ENCODE measurements at places on chromosomes 11 and 22. TPM values are rescaled to one million over a fixed set of nuclear protein-coding genes. Genes with fewer than 3 reads are reported as not detected.

Gene OR5P2
- polyA plus RNA-seq = not detected

Gene GSC2
- not detected for polyA plus RNA-seq

Gene HEPACAM
- polyA plus RNA-seq = not detected

Gene OR2AG2
- polyA plus RNA-seq = not detected

Gene RFPL3
- polyA plus RNA-seq = not detected

Gene FERMT3
- 149 TPM for polyA plus RNA-seq

Gene MIOX
- polyA plus RNA-seq = not detected

Gene KREMEN1
- polyA plus RNA-seq = not detected

Gene CHRM1
- polyA plus RNA-seq = not detected

Gene SLC5A4
- not detected for polyA plus RNA-seq

Gene MS4A12
- polyA plus RNA-seq = not detected

Gene UCP2
- polyA plus RNA-seq = 998 TPM

Gene OR51B2
- not detected for polyA plus RNA-seq

Gene TMEM109
- 272 TPM for polyA plus RNA-seq

Gene TCP11L1
- 2.3 TPM for polyA plus RNA-seq

Gene CHRNA10
- polyA plus RNA-seq = 0.15 TPM

Gene SAA4
- polyA plus RNA-seq = not detected

Gene CXCR5
- polyA plus RNA-seq = 0.17 TPM

Gene CRYBB3
- polyA plus RNA-seq = not detected

Gene SDHAF2
- 118 TPM for polyA plus RNA-seq

Gene HOATZ
- polyA plus RNA-seq = not detected

Gene HBG1
- polyA plus RNA-seq = not detected

Gene IFITM10
- polyA plus RNA-seq = not detected

Gene CARD18
- polyA plus RNA-seq = not detected

Gene H19
- not detected for polyA plus RNA-seq

Gene DEPDC7
- polyA plus RNA-seq = 0.77 TPM

Gene ZFP91
- 7.1 TPM for polyA plus RNA-seq

Gene MS4A7
- polyA plus RNA-seq = 0.12 TPM

Gene TMEM223
- 45.5 TPM for polyA plus RNA-seq

Gene PLAAT5
- 0.64 TPM for polyA plus RNA-seq

Gene POLR2L
- 96.5 TPM for polyA plus RNA-seq

Gene PGR
- polyA plus RNA-seq = not detected

Gene TRIM49C
- not detected for polyA plus RNA-seq

Gene OR4X1
- not detected for polyA plus RNA-seq

Gene FAM83F
- polyA plus RNA-seq = 0.02 TPM

Gene TUBA8
- 1.3 TPM for polyA plus RNA-seq

Gene ELMOD1
- polyA plus RNA-seq = not detected

Gene GNB1L
- polyA plus RNA-seq = 12.2 TPM

Gene ARHGAP8
- 0.19 TPM for polyA plus RNA-seq

Gene OR10A2
- not detected for polyA plus RNA-seq

Gene NXF1
- polyA plus RNA-seq = 38.4 TPM

Gene KRTAP5-8
- polyA plus RNA-seq = not detected

Gene OLFML1
- 0.22 TPM for polyA plus RNA-seq

Gene RTN4R
- polyA plus RNA-seq = 4.3 TPM

Gene MRGPRX4
- not detected for polyA plus RNA-seq

Gene MISFA
- not detected for polyA plus RNA-seq

Gene FREY1
- polyA plus RNA-seq = not detected

Gene BCR
- polyA plus RNA-seq = 3.8 TPM

Gene ACR
- not detected for polyA plus RNA-seq

Gene SNX32
- 1.5 TPM for polyA plus RNA-seq

Gene MUC15
- polyA plus RNA-seq = not detected

Gene OR6T1
- polyA plus RNA-seq = not detected

Gene PHETA2
- 0.08 TPM for polyA plus RNA-seq

Data from naive thymus-derived CD8-positive, alpha-beta T cell (primary cell).